Suppressor macrophage (primary cell): ENCODE measurements at places on chromosomes 2 and 18.

DNA sequence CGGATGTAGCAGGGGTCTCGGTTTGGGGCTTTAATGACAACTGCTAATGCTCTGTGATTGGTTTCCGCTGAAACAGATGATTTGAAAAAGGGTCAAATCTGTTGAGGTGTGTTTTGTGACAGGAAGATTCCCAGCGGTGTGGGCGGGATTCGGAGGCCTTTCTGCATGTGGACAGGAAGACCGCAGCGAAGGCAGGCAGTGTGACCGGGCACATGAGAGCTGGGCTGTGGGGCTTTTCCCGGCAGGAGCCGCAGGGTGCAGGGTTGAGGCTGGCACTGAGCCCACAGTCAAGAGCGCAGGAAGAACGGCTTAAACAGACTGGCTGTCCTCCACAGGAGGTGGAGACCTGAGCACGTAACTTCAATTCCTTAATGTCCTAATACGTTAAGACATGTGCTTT, 180.0 kb upstream of the TPO start:
- no peak for DNase-seq

- no peak for DNase-seq
These were observed 36.7 kb downstream of the TRABD2A start for GRCh38 chr2:84844141-84844540.

DNA sequence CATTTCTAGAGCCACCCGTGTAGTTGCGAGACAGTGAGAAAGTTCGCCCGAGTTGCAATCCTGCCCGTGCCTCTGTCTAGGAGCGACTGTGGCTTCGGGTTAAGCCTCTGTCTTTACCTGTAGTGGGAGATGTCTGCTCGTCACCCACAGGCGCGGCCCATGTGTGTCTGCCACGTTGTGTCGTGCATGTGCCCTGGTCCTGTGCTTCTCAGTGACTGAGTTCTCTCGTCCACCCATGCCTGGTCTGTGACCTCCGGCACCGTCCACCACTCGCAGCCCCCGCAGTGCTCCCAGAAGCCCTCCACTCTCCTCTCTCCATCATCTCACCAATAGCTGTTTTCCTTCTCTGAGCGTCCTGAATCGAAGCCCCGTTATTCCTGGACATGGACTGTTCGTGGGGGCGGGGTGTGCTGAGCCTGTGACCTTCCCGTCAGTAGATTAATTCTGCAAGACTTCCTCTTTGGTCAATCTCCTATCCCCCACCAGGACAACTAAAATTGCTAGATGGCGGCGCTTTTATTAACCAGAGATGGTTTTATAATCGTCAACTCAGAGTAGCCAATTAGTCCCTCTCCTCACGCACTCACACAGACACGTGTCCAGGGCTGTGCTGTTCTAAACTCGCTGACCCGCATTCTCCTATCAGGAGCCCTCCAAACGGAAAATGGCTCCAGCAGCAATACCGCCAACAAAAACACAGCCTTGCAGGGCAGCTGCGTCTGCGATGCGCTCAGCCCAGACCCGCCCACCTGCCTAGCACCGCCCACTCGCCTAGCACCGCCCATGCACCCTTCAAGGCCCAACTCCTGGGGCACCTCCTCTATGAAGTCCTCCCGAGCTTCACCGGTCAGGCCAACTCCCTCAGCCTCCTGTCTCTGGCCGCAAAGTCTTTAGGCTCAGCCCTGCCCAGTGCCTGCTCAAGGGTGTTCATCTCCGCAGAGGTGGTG, 119.4 kb downstream of the TWIST2 start:
- no peak for DNase-seq

DNA sequence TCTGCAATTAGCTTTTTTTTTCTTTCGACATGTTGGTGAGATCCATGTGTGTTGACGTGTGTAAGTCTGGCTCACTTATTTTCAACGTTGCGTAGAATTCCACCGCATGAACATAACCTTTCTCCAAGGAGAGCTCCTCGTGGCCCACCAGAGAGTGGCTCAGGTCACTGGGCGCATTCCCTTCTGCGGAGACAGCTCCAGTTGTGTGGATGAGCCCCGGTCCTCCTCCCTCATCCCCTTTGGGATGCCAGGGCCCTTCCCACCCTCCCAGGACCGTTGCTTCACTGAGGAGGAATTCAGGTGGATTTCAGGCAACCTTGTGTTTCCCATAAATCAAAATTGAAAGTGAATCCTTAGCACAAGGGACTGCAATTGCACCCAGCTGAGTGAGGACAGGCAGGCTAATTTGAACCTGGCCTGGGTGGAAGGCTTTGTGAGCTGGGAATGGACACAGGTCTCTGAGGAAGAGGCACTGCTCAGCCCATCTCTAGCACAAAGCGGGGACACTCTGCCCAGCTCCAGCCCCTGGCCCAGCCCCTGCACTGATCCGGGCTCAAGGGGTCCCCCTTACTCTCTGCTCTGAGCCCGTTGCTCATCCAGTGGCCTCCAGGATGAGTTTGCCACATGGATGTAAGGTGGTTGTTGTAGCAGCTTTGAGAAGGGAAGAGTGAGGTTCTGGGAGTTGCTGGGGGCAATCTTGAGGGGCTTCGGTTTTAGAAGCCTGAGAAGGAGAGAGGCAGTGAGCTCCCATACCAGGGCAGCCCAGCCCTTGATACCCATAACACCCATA, 57.8 kb upstream of the HAAO start:
- DNase-seq = no peak

DNA sequence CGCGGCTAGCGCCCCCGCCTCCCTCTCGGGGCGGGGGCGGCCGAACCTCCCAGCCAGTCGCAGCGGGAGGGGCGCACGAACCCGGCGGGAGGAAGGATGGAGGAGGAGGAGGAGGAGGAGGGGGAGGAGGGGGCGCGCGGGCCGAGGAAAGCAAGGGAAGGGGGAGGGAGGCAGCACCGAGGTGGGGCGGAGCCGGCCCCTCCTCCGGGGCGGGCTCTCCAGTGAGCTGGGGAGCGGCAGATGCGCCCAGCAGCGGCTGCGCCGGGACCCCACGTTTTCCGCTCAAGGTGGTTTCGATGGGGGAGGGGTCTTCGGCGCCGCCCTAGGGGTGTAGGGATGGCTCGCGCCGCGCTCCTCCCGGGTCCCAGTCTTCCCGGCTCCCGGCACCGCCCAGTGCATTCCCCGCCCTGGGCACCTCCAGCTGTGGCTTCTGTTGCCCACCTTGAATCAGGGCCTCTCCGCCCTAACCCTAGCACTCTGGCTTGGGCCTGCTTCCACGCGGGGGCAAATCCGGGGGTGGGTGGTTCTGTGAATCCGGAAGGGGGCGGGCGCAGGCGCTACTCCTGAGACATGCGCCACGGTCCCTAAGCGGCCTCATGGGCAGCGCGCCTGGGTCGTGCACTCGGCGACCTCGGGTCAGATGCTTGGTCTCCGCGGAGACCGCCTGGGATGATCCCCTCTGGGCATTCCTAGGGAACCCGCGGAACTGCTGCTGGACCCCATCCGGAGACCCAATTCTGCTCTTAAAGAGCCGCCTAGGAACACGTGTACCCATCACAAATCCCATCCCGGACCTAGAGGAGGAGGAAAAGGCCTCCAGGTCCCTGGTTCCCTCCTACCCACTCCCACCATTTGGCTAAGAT, at the start of gene FBXO41:
Gene FBXO41 (minus strand): TSS at position 183 of the 863 bp plus-strand sequence. CDS start 14,848 bp downstream, outside the sequence.
- DNase-seq = peak; percentile 50

DNA sequence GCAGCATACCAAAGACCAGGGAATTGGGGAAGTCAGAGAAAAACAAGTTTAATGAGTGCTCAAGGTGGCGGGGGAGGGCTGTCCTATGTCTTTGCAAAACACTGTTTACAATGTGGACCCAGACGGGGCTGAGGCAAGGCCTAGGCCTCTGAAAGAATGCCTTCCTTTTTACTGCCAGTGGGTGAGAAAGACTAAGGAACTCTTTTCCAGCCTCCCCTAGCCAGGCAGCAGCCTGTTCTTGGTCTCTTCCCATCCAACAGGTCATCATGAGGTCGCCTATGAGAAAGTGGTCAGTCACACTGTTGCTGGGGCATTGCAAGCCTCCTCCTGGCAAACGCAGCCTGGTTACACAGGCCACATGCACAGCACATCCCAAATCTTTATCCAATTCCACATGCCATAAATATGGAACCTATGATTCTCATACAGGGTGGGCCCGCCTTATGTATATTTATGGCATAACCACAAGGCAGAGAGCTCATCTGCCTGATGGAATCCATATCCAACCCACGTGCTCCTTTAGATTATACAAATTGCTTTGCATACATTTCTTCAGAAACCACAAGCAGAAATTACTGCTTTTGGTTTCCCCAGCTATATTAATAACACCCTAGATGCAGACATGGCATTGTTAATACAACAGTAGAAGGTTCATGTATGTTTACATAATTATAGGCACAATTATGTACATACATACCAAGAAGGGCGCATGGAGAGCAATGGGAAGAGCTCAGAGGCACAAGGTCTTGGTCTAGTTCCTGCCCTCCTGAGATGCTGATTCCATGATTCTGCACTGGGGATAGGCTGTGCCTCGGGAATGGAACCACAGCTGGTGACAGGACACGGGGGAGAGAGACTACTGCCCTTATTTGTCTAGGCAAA, 48.6 kb downstream of the NRP2 start:
- DNase-seq = peak; percentile 50

- no peak for DNase-seq
These were observed 7.9 kb upstream of the COBLL1 start for GRCh38 chr2:164849506-164849905.

GRCh38 chr2:196808083-196808665, 981 bp downstream of the C2orf66 start:
- no peak for DNase-seq

DNA sequence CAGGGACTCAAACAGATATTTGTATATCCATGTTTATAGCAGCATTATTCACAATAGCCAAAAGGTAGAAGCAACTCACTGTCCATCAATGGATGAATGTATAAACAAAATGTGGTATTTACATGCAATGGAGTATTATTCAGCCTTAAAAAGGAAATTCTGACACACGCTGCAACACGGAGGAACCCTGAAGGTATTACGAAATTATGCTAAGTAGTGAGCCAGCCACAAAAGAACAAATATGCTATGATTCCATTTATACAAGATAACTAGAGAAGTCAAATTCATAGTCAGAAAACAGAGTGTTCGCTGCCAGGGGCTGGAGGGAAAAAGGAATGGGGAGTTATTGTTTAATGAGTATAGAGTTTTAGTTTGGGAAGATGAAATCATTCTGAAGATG, 61.0 kb upstream of the CDKL4 start:
- DNase-seq = no peak

DNA sequence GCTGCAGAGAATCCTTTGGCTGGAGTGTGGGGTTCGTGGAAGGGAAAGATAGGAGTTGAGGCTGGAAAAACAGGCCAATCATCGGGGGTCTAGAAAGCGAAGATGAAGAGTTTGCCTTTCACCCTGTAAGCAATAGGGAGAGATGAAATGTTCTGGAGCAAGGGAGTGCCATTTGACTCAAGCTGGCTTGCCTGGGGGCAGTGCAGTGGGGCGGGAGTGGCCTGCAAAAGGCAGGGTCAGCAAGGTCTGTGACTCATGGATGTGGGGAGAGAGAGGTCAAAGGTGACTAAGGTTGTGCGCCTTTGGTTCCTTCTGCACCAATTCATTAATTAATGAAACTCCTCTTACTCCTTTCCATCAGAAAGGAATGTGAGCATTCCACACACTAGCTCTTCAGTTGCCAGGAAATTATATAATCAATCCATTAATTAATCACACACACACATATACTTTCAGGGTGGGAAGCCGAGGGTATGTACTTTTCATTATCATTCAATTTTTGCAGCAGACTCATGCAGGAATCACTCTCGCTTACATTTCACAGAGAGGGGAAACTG, 227.6 kb downstream of the MYCN start:
- no peak for DNase-seq

DNA sequence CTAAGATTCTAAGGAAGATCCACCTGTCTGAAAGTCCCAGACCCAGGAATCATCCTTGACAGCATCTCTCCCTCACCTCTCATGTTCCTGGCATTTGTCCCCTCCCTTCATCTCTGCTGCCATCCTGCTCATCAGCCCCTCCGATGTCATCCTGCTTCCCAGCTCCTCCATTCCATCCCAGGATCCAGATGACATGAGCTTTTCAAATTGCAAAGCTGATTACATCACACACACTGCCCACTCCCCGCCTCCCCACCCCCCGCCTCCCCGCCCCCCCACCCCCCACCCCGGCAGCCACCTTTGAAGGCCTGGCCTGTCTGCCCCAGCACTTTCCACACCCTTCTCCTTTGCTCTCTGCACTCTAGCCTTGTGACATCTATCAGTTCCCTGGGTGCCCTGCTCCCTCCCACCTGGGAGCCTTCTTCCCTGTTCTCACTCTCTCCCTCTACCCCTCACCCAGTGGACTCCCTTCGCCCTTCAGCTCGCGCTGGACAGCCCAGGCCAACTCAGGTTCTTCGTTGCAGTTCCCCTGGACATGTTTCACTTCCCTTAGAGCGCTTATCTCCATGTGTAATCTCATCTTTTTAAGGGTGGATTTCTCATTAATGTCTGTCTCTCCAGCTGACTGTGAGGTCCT, 61.6 kb downstream of the DNMT3A start:
- peak; percentile 74 for DNase-seq

GRCh38 chr2:171004363-171004762, 75.3 kb downstream of the GORASP2 start:
- DNase-seq = no peak
